Adrenal gland (tissue), 19 donors: ENCODE measurements at places on chromosomes 11 and 22. TPM values are rescaled to one million over a fixed set of nuclear protein-coding genes. Genes with fewer than 3 reads are reported as not detected.
A peak's percentile ranks its signal among the peaks of the same experiment; 100 is the strongest.

The C11orf87 gene
- not detected for total RNA-seq

DNA sequence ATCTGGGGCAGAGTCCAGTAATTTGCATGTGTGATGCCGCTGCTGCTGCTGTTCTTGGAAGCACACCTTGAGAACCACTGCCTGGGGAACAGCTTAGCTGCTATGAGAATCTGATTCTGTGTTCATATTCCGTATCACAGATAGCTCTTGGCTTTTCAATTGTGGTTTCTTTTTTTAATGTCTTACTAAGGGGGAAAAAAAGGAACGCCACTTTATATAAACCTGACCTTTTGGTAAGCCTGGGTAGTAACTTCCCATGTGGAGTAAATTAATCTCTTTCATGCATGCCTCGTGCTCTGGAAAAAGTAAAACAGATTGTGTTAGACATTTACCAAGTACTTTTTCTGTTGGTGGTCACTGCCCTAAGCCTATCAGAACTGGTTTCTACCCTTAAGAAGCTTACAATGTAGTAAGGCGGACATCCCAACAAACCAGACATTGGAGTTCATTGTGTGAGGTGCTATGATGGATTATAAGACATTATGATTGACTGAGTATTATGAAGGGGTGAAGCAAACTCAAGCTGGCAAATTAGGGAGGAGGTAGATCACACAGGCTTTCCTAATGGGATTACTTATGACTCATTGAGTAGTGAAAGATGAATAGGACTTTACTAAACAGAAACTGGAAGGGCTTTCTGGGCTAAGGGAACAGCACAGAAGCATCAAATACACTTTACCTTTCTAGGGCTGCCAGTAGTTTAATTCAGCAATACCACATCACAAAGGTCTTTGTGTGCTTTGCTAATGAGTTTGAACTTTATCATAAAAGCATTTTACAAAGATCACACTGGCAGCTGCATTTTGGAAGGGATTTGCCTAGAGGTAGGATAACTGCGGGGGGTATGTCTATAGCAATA, 64.7 kb downstream of the MAML2 start:
- H3K4me1 ChIP-seq = peaks cover 27% of the 10 kb centered on the region
- H3K36me3 ChIP-seq = no peaks in the 10 kb centered on the region
- DNase-seq = no peak
- no peak overlapping the region for H3K4me3 ChIP-seq
- no peak overlapping the region for H3K27ac ChIP-seq

DNA sequence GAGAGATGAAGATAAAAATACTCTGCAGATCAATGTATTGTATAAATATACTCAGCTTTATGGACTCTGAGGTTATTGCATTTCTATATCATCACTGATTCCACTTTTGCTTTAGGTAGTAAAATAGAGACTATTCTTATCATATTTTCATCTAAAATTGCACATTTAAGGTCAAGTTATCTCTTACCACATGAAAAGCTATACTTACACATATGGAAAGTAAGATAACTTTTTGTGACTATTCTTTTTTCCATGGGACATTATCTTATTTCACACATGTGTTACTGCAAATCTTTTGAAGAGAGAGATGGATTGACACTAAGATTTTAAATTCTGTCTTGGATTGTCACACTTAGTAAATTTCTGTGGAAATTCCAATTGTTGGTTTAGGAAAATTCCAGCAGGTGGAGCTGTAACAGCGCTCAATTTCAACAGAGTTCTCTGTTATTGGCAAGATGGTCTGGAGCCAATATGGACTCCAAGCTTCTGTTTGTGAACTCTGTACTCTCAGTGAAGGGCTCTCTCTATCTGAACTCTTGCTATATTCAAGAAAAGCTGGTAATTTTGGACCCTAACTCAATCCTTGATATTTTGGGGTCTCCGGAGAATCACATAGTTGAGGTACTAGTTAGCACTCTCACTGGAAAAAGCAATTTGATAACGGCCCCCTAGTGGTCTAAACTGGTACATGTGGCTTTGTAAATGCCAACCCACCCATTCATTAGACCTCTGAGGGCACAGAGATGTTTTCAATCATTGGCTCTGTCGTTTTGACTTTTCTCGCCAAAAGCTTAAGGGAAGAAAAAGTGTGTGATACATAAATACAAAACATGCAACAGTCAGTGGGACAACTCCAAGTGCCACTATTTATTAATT, 429.7 kb downstream of the ETS1 start:
- no peak overlapping the region for H3K27ac ChIP-seq
- no peaks in the 10 kb centered on the region for H3K27me3 ChIP-seq
- no peaks in the 10 kb centered on the region for H3K4me1 ChIP-seq
- H3K36me3 ChIP-seq = no peaks in the 10 kb centered on the region
- H3K4me3 ChIP-seq = no peak overlapping the region

- no peaks in the 10 kb centered on the region for H3K4me1 ChIP-seq
- no peak overlapping the region for H3K27ac ChIP-seq
- no peak for DNase-seq
- H3K27me3 ChIP-seq = no peaks in the 10 kb centered on the region
These were observed 28.7 kb upstream of the CTR9 start for GRCh38 chr11:10722307-10722706.

DNA sequence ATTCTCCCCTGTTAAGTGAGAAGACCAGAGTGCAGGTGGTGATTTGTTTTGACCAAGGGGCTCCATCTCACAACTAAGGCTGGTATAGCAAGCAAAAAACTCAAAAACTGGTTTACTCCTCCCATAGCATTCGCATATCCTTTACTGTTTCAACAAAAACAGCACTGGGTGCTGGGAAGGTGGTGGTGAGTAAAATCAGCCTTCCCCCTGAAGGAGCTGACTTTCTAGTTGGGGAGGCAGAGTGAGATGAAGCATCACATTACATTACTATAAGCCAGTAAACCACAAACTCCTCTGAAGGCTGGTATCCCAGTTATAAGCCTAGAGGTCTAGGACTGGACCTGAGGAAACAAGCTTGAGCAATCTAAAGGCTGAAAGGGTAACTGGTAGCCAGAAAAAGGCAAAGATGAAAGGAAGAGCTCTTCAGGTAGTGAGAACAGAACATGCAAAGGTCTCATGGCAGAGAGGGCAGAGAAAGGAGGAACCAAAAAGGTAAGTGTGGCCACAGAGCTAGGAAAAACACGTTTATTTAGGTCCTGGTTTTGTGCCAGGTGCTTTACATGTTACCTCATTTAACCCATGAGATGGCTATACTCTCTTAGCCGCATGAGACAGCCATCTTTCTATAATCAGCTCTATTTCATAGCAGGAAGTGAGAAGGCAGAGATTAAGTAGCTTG, 22.3 kb downstream of the TMEM123 start:
- H3K4me3 ChIP-seq = no peak overlapping the region
- no peaks in the 10 kb centered on the region for H3K36me3 ChIP-seq
- no peaks in the 10 kb centered on the region for H3K27me3 ChIP-seq
- no peaks in the 10 kb centered on the region for H3K4me1 ChIP-seq
- H3K27ac ChIP-seq = no peak overlapping the region
- no peak for DNase-seq

GRCh38 chr11:12377824-12378593, 638 bp downstream of the PARVA start:
- no peaks in the 10 kb centered on the region for H3K27me3 ChIP-seq
- peaks cover 9% of the 10 kb centered on the region for H3K4me1 ChIP-seq
- H3K36me3 ChIP-seq = no peaks in the 10 kb centered on the region
- peak overlapping the region; percentile 43 for H3K4me3 ChIP-seq
- DNase-seq = peak; percentile 82
